ENCODE measurements at places on chromosomes 2 and 18.

DNA sequence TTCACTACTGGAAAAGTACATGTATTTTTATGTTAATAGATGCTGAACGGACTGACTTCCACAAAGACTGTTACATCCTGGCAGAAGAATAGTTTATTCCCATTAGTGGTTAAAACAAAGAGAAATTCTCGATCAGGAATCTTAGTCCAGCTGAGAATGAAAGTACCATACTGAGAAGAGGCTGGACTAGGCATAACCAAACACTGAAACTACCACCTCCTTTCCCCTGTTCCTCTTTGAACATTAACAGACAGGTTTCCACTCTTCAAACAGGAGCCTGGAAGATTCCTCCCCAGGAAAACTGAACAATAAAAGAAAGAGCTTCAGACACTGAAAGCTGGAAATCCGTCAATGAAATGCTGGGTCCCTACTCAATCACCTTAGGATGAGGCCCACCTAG, 25.8 kb downstream of the LDAH start:
- DNase-seq: no peak

DNA sequence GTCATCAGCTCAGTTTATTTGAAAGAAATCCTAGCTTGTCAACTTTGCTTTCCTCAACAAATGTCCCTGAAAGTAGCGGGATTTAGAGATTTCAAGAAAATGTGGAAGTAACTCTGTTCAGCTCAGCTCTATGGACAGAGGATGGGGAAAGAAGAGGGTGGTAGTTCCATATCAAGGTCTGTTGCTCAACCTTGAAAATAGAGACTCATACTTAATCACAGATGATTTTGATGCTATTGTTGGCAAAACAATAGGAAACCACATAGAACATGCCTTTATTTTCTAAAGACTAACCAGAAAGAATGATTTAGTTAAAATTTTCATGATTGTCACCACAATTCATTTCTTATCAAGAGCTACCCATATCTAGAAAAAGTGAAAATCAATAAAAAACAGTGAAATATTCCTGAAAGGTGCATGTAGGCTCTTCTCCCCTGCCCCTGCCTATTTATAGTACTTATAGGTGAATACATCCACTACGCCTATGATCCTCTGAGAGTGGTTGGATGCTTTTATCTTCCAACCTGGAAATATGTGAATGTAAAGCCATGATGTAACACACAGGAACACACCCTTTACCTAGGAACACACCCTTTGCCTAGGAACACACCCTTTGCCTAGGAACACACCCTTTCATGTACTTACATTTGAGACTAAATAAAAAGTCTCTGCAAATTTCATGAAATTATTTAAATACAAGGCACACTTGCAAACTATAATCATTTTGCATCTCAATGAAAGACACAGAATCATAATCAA, 65.8 kb downstream of the ETAA1 start:
- no peak for DNase-seq

GRCh38 chr18:59395226-59396175, 36.4 kb upstream of the LMAN1 start:
- no peak for DNase-seq

DNA sequence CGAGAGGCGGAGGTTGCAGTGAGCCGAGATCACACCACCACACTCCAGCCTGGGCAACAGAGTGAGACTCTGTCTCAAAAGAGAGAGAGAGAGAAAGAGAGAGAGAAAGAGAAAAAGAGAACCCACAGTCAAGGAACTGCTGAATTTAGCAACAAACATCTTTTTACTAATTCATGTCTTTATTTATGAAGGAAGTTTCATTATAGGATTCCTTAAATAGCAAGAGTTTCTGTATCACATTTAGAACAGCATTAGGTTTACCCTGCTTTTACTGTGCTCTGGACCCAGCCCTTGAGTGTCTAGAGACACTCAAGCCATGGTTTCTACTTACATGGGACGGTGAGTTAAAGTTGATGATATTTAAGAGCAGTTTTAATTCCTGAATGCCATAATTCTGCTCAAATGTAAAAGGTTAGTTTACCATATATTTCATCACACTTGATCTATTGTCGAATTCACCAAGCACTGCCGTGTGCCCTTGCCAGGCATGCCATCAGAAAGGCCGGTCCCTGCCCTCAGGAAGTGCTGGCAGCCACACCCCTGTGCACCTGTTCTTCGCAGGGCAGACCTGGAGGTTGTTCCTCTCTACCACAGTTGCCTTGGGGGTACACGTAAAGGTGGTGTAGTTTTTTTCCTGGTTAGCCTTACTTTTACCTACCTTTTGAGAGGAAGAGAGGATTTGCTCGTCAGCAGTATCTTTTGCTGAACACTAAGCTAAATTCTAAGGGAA, 153.3 kb downstream of the LDLRAD4 start:
- DNase-seq: no peak

DNA sequence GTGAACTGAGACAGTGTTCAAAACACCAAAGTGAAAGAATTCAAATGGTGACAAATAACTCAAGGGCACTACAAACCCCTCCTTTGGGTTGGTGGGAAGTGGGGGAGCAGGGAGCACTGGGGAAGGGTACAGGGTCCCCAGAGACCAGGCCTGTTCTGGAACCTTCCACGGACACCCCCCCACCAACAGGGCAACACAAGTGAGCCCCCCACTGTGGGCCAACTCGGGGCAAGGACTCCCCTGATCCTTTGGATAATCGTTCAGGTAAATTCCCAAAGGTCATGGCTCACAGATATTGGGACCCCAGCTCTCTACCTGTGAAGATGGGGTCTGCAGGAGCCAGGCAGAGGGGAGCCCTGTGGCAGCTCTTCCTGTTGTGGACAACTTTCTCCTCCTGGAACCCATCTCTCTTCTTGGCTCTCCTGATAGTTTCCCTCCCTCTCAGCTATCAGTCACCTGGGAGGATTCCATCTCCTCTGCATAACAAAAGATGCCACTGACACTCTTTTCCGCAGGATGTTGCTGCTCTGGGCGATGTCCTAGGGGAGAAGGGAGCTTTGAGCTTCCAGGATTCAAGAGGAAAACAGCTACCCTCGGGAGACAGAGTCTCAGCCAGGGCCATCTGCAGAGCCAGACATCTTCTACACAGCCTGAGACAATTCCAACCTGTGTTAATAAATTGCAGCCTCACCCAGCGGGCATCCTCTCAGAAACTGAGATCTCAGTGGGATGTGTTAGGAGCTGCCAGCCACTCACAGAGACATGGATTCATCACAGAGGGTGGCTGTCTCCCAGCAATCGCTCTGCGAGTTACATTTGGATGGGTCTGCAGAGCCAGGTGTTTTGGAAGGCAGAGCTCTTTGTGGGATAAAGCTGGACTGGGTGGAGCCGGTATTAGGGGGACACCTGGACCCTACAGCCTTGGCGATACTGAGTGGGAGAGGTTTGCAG, 35.4 kb downstream of the MBP start:
- no peak for DNase-seq

DNA sequence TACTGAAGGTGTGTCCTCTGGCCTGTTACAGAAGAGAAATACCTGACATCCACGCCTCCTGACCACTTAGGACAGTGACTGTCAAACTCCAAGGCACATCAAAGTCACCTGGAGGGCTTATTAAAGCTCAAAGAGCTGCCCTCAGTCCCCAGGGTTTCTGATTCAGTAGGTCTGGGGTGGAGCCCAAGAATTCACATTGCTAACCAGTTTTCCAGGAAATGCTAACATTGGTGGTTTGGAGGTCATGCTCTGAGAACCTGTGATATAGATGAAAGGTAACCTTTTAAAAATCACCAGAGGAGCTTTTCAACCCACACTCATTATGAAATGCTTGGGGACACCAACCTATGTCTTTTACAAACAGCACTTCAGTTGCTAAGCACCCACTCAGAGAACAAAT, 172.3 kb downstream of the ALK start:
- no peak for DNase-seq

DNA sequence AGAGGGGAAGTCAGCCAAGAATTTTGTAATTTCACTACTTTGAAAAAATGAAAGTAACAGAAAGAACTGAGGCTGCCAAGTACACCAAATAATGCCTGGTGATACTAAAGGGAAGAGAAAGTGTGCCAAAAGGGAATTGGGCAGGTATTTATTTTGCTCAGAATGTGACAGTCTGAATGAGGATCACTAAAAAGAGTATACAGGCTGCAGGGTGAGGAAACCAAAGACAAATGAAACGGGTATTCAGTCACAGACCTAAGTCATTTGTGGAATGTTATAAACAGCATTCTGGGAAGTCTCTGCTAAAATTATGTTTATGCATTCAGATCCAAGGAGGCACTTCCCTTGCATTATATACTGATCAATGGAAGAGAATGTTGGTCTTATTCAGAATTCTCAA, 418.6 kb upstream of the SLC39A10 start:
- no peak for DNase-seq

DNA sequence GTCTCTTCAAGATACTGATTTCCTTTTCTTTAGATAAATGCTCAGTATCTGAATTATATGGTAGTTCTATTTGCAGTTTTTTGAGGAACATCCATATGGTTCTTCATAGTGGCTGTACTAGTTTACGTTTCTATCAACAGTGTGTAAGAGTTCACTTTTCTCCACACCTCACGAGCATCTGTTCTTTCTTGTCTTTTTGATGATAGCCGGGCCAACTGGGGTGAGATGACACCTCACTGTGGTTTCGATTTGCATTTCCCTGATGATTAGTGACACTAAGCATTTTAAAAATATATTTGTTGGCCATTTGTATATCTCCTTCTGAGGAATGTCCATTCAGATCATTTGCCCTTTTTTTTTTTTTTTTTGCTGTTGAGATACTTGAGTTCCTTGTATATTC, 458.8 kb downstream of the SETBP1 start:
- DNase-seq: no peak

- no peak for DNase-seq
Observed at GRCh38 chr2:156708051-156708450, 271.9 kb downstream of the GPD2 start.

- no peak for DNase-seq
Observed at GRCh38 chr2:10030311-10030736, 13.0 kb upstream of the KLF11 start.

- DNase-seq: no peak
Observed at GRCh38 chr2:647003-647560, 30.1 kb downstream of the TMEM18 start.

DNA sequence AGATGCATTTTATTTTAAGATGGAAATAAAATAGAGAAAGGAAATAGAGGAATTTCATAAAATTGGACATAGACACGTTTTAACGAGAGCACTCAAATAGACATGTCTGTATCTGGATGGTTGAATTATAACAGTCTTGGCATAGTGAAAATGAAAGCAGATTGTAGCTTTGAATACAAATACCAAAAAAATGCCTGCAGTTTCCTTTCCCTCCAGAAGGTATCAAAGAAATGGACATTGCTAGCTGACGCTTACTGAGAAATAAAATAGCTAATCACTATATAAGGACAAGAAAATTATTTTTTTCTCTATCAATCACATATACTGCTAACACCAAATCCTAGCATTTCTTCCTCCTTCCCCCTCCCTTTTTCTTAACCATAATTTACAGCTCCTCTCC, 11.4 kb upstream of the MAPRE2 start:
- DNase-seq: no peak

DNA sequence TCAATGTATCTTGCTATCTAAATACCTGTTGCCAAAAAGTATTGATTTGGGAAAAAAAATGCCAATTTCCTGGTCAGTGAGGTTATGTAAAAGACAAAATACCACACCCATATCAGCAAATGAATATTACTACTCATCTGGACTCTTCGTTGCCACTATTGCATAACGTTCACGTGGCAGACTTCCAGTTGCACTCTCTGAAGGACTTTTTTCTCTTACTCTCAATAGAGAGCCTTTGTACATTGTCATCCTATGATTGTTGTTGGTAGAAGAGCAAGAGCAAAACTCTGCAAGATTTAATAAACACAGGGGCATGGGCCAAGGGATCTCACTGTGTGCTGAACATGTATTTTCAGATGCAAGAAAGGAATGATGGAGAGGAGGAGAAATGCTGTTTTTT, 689.8 kb downstream of the MBD2 start:
- DNase-seq: no peak

DNA sequence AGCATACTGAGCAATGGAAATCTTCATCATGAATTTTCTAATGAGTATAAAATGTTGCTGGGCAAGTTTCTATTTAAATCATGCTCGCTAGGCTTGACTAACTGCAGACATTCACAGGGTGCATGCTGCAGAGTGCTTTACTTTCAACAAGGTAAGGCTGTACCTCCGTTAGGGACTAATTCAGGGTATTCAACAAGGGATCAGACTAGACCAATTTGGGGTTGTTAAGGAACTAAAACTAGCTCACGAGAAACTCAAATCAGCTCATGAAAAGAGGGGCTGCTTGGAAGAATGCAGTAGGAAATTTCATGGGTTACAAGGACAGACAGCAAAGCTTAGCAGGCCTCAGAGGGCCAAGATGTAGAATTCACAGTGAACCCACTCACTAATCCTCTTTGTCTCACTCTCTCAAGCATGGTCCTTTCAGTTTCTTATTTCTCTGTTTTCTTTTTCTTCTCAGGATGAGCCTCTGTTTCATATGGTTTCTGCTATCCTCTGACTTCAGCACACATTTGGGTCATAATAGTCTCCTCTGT, 2.2 kb downstream of the MYO3B start:
- no peak for DNase-seq

DNA sequence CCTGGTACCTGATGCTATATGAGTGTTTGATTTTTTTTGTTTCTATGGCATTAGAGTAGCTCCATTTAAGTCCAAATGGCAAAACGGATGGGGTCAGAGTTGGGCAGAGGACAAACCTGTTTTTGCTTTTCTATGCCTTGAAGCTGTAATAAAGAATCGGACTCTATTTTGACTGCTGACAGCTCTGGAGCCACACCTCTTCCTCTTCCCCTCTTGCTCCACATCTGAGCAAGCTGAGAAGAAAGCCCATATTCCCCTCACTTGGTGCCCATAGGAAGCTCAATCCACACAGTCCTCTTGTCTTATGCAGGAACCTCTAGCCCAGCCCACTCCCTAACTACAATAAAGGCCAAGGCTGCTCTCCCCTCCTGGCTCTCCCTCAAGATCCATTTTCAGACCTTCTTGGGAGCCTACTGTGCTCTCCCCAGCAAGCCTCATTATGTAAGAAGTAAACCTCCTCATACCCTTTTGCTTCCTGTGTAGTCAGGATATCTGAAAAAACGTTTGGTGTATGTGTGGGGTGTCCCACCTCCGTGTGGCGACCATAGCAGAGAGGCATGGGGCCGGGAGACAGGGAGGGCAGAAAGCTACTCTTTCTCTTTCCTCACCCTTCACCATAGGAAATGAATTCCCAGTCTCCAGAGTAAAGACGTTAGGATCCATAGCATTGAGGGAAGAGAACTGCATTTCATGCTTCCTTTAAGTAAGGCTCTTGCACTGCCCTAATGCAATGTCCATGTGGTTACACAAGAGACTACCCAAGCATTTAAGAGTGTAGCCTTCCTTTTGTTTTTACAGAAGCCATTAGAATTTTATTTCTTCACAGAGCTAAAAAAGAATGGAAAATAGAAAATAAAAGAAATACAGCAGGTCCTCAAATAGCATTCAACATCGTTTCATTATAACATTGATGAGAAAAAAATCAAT, 41.9 kb upstream of the RAPGEF4 start:
- no peak for DNase-seq

- no peak for DNase-seq
Observed at GRCh38 chr18:39607034-39607433, 2041.4 kb upstream of the CELF4 start.
